ENCODE measurements at places on chromosomes 11 and 22.

DNA sequence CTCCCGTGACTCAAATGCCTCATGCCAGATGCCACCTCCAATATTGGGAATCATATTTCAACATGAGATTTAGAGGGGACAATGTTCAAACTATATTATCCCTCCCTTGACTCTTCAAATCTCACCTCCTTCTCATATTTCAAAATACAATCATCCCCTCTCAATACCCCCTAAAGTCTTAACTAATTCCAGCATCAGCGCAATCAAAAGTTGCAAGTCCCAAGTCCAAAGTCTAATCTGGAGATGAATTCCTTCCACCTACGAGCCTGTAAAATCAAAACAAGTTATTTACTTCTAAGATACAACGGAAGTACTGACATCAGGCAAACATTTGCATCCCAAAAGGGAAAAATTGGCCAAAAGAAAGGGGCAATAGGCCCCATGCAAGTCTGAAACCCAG is 67.2 kb upstream of the SC5D start:
- DNase-seq: no peak

- DNase-seq: no peak
Measured at GRCh38 chr11:101401245-101401644, 182.6 kb downstream of the TRPC6 start.

GRCh38 chr11:5534046-5534445 is 14.3 kb downstream of the OR52H1 start:
- no peak for DNase-seq

DNA sequence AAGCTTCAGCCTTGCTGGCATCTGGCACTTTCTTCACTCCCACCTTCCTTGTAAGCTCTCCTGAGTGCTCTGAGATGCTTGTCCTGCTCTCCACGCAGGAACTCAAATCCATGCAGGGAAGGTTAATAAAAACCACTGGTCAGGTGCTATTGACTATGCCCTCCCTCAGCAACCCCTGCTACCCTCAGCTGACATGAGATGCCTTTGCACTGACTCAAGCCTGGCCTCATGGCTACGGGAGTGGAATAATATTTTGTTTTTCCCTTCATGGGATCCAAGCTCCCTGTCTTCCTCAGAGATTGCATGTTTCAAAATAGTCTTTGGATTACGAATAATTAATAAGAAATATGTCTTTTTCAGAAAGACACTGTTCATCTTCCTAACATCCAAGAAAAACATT is 31.7 kb upstream of the ABCC8 start:
- no peak for DNase-seq

DNA sequence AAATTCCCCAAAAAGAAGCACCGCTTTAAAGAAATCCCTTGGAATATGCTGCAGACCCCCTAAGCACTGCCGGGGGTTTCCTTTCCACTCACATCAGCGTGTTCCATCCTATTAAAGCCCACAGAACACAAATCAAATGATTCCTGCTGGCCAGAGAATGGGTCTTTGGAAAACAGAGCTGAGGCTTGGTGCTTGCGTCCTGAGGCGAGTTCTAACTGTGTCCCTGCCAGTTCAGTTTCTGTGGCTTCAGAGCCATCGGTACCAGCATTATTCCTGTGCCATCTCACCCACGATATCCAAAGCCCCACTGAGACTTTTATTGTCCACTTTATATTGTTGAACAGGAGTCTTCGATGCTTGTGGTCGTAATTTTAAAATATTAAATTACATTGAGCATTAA is 142.0 kb upstream of the SYT13 start:
- no peak for DNase-seq

DNA sequence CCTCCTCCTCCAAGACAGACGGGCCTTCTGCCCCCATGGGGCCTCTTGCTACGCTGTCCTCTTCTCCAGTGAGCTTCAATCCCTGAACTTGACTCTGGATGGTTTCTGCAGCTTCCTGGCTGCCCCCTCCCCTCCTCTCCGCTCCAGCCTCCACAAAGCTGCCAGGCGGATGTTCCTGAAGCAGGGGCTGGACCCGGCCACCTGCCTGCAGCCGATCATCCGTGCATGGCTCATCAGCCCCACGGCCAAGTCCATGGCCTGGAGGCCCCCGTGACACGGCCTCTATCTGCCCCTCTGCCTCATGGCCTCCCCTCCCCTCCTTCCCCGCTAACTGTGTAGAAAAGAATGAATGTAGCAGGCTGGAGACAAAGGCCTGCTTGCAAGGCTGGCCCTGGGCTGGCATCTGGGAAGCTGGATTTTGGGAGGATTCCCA is 6.8 kb upstream of the SUN2 start:
- no peak for DNase-seq

DNA sequence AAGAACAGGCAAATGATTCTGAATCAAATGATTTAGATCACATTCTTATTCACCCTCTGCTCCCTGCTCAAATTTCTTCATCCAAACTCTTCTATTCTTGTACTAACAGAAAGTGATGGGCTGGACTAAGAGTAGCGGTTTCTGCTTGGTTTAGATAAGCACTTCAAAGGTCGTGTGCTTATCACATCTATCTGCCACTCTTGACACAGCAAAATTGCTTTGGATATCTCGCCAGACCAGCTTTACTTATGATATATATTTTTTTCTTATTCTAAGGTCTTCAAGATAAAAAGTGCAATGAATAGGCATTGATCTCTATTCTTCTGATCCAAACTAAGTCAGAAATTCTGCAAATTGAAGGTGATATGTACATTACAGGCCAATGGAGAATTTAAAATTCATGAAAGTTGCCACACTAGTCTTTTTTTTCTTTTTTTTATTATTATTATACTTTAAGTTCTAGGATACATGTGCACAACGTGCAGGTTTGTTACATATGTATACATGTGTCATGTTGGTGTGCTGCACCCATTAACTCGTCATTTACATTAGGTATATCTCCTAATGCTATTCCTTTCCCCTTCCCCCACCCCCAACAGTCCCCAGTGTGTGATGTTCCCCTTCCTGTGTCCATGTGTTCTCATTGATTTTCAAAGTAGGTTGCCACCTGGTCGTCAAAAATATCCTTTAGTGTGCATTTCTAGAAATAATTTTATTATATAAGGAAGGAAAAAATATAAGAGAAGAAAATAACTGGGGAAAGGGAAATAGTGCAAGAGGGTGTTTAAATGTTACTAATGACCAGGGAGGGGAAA is 1941.0 kb upstream of the RAG2 start:
- no peak for DNase-seq

GRCh38 chr11:5922749-5923426 is 19.2 kb upstream of the OR56A3 start:
- no peak for DNase-seq

DNA sequence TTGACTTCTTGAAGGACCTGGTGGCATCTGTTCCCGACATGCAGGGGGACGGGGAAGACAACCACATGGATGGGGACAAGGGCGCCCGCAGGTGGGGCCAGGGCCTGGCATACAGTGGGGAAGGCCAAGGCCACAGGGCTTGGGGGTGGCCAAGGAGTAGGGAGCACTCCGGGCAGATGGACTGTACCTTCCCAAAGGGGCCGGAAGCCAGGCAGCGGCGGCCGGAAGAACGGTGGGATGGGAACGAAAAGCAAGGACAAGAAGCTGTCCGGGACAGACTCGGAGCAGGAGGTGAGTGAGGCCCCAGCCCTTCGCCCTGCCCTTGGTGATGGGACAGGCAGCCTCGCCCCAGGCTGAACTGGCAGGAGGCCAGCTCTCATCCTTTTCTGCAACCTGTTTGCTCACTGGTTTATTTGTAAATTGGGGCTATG is 1.2 kb downstream of the DRAP1 start:
- no peak for DNase-seq

DNA sequence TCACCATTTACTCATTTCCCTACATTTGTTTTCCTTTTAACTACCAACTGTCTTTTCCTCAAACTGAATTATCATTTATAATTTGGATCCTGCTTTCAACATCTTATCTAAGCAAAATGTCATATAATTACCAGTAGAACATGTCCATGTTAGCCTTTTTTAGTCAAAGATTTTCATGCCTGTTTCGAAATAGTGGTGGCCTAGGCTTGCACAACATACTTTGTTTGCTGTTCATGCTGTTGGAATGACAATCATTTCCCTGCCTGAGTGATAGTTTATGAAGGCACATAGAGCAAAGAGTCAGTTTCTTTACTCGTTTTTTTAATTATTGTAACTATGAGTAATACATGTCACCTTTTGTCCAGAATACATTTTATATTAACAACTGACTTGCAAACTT is 144.3 kb upstream of the ANO3 start:
- DNase-seq: no peak

GRCh38 chr11:75189911-75190310 is 39.0 kb downstream of the SLCO2B1 start:
- no peak for DNase-seq
